ENCODE measurements at places on chromosomes 11 and 22.

GRCh38 chr11:111942829-111943228 lies 5.7 kb downstream of the DIXDC1 start:
- H3K27me3 ChIP-seq, result peaks cover 1% of the 10 kb centered on the region
- no peak for DNase-seq
- peaks cover 13% of the 10 kb centered on the region for H3K36me3 ChIP-seq
- peak overlapping the region; percentile 44 for H3K27ac ChIP-seq
- peaks cover 69% of the 10 kb centered on the region for H3K4me1 ChIP-seq
- H3K4me3 ChIP-seq, result no peak overlapping the region

DNA sequence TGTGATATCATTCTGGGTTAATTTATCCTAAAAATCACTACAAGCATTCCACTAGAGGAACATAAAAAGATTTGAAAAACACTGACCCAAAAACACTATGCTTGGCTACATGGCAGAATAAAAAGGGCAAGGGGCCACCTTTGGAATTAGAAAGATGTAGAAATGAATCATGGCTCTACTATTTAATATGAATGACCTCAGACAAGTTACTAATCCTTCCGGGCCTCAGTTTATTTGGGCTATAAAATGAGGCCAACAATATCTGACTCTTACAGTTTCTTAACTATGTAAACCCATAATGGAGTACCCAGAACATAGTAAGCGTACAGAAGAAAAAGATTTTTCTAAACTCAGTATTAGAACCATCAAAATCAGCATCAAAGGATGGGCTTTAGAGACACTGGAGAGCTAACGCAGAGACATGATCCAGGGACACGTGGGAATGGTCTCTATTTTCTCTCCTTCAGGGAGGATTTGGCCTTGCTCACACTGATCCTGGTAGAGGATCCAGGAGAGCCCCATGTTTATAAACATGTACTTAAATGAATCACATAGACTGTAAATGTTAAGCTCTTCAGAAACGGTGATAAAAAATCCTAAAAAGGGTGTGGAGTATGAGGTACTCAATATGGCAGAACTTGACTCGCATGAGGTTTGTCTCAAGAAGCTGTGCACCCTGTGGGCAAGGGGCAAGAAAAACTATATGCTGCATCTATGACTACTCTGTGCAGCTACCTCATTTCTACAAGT lies 288.4 kb upstream of the PITPNB start:
- H3K4me1 ChIP-seq, result peaks cover 22% of the 10 kb centered on the region
- no peak for DNase-seq
- peaks cover 5% of the 10 kb centered on the region for H3K27me3 ChIP-seq
- H3K4me3 ChIP-seq, result no peak overlapping the region
- peaks cover 25% of the 10 kb centered on the region for H3K36me3 ChIP-seq

GRCh38 chr11:37613031-37613430 lies 1015.0 kb upstream of the RAG2 start:
- no peaks in the 10 kb centered on the region for H3K27me3 ChIP-seq
- H3K4me3 ChIP-seq, result no peak overlapping the region
- H3K36me3 ChIP-seq, result no peaks in the 10 kb centered on the region
- no peak overlapping the region for H3K27ac ChIP-seq

DNA sequence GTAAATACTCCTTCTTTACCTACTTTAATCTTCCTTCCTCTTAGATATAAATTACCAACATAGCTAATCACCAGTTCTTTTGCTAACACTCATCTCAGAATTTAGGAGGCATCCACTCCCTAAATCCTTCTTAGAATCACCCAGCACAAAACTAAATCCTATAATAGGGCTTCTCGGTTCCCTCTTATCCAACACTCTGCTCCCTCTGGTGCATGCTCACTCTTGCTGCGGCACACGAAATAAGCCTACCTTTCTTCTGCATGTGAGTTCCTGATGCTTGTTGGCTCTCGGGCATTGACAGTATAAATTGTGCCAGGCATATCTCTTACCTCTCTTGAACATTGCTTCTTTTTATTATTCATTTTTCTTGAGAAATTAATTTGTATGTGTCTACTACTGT lies 61.0 kb downstream of the OR5AK2 start:
- H3K27me3 ChIP-seq, result peaks cover 3% of the 10 kb centered on the region
- H3K27ac ChIP-seq, result no peak overlapping the region
- H3K36me3 ChIP-seq, result no peaks in the 10 kb centered on the region
- H3K4me1 ChIP-seq, result no peaks in the 10 kb centered on the region

DNA sequence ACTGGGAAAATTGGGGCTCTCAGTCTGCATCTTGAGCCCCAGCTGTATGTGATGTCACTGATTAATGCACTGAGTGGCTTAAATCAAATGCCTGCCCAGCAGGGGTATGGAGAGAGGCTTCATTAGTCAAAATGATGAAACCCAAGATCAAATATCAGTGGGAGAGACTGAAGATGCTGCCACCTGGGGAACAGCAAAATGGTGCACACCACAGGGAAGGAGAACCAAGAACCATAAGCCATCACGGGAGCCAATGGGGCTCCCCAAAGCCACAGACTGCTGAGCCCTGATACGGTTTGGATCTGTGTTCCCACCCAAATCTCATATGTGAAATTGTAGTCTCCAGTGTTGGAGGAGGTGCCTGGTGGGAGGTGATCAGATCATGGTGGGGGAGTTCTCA lies 85.6 kb downstream of the CTTN start:
- DNase-seq, result no peak
- no peaks in the 10 kb centered on the region for H3K4me1 ChIP-seq
- peaks cover 4% of the 10 kb centered on the region for H3K27me3 ChIP-seq
- H3K4me3 ChIP-seq, result no peak overlapping the region
- H3K36me3 ChIP-seq, result no peaks in the 10 kb centered on the region

DNA sequence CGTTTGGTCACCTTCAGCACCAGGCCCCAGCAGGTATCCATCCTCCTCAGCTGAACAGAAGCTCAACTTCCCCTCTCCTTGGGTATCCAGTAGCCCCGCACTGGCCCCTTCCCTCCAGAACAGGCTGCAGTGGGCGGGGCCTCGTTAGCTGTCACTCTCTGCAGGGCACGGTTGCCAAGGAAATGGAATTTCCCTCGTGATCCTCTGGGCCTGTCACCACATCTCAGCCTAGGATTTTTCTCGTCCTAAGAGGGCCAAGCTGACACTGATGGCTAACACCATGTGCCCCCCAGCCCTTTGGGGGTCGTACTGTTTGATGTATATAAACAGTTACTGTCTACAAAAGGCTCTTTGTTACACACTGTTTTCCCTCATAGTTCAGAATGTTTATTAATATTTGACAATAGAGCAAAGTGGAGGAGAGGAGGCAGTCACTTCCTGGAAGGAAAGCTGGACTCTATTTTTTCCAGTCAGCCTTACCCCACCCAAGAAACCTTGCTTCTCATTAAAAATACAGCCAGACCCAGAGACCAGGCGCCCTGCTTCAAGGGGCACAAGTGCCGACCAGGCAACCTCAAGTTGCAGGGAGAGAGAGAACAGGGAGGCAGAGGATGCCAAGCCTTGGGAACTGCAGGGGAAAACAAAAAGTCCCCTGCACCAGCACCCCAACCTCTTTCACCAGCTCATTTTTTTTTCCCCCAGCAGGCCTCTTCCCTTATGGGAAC lies 44.5 kb downstream of the FEZ1 start:
- no peak overlapping the region for H3K4me3 ChIP-seq
- H3K4me1 ChIP-seq, result peaks cover 41% of the 10 kb centered on the region
- peak overlapping the region; percentile 80 for H3K27ac ChIP-seq
- H3K27me3 ChIP-seq, result peaks cover 3% of the 10 kb centered on the region
- peak; percentile 84 for DNase-seq

GRCh38 chr11:80586464-80586863 lies 1145.6 kb upstream of the TENM4 start:
- DNase-seq, result no peak
- peaks cover 2% of the 10 kb centered on the region for H3K27me3 ChIP-seq
- H3K4me1 ChIP-seq, result no peaks in the 10 kb centered on the region

DNA sequence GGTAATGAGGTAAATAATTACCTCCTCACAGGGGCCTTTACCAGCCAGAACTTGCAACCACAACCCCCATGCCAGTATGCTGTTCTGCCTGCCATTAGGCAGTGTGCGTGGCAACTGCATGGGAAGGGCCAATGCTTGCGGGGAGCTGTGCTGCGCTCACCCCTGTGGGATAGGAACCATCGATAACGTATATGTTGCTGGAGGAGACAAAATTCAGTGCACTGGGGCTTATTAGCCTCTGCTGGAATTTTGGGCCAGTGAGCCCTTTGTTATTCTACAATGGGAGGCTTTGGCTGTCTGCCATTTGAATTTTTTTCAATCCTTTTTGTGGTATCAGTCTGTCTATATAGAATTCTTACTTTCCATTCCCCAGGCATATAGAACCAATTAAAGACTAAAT lies 47.3 kb downstream of the PPP2R1B start:
- H3K27ac ChIP-seq, result no peak overlapping the region
- no peaks in the 10 kb centered on the region for H3K27me3 ChIP-seq
- no peak for DNase-seq
- no peak overlapping the region for H3K4me3 ChIP-seq
- H3K4me1 ChIP-seq, result peaks cover 26% of the 10 kb centered on the region

GRCh38 chr11:58028687-58029411 lies 1.9 kb upstream of the OR6Q1 start:
- H3K4me3 ChIP-seq, result no peak overlapping the region
- no peaks in the 10 kb centered on the region for H3K36me3 ChIP-seq
- peaks cover 19% of the 10 kb centered on the region for H3K4me1 ChIP-seq
- DNase-seq, result no peak

- H3K36me3 ChIP-seq, result no peaks in the 10 kb centered on the region
- no peak overlapping the region for H3K27ac ChIP-seq
- no peak for DNase-seq
- H3K27me3 ChIP-seq, result peaks cover 21% of the 10 kb centered on the region
- no peak overlapping the region for H3K4me3 ChIP-seq
- H3K4me1 ChIP-seq, result peaks cover 65% of the 10 kb centered on the region
Observed at GRCh38 chr11:44531116-44531504, 34.4 kb upstream of the CD82 start.

DNA sequence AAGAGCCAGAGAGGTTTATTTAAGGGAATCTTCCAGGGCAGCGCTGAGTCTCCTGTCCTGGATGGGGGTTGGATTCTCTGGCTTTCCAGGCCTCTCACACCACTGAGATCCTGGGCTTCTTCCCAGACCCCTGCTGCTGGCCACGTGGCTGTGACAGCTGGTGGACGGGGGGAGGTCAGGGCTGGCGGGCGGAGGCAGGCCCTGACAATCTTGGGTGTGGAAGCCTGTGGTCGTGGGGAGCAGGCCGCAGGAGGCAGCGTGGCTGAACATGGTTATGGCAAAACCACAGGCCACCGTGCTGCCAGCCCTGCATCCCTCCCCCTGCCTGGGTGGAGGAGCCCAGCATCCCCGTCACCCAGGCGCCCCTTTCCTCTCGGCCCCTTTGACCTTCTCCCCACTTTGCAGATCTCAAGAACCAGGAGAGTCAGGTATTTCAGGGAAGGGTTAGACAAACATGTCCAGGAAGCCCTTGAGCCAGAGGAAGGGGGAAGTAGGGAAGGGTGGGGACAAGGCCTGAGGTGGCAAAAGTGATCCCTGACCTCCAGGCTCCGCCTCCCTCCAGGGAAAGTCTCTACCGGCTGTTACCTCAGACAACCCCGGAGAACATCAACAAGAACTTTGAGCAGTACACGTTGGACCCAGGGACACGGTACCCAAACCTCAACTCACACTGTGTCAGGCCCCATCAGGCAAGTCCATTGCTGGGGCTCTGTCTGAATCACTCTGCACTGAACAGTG lies 111.8 kb downstream of the MICAL2 start:
- H3K27ac ChIP-seq, result no peak overlapping the region
- peaks cover 36% of the 10 kb centered on the region for H3K4me1 ChIP-seq
- no peaks in the 10 kb centered on the region for H3K36me3 ChIP-seq
- peaks cover 27% of the 10 kb centered on the region for H3K27me3 ChIP-seq

DNA sequence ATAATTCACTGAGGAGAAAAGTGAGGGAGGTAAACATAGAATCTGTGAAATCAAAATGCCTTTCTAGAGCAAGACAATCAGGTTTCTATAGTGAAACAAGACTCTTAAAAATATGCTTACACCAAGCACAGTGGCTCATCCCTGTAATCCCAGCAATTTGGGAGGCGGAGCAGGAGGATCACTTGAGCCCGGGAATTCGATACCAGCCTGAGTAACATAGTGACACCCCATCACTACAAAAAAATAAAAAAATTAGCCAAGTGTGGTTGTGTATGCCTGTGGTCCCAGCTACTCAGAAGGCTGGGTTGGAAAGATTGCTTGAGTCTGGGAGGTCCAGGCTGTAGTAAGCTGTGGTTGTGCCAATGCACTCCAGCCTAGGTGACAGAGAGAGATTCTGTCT lies 43.2 kb upstream of the ME3 start:
- H3K36me3 ChIP-seq, result no peaks in the 10 kb centered on the region
- H3K4me1 ChIP-seq, result peaks cover 15% of the 10 kb centered on the region
- H3K4me3 ChIP-seq, result no peak overlapping the region
- H3K27me3 ChIP-seq, result peaks cover 3% of the 10 kb centered on the region

- H3K4me3 ChIP-seq, result no peak overlapping the region
- no peak overlapping the region for H3K27ac ChIP-seq
- H3K36me3 ChIP-seq, result peaks cover 10% of the 10 kb centered on the region
- H3K4me1 ChIP-seq, result no peaks in the 10 kb centered on the region
- no peak for DNase-seq
Observed at GRCh38 chr11:74504100-74504691, 10.7 kb upstream of the LIPT2 start.

- no peak overlapping the region for H3K27ac ChIP-seq
- peaks cover 72% of the 10 kb centered on the region for H3K4me1 ChIP-seq
- no peak overlapping the region for H3K4me3 ChIP-seq
- DNase-seq, result no peak
- peaks cover 85% of the 10 kb centered on the region for H3K27me3 ChIP-seq
Observed at GRCh38 chr11:65547446-65548125, 10.6 kb downstream of the LTBP3 start.

GRCh38 chr22:44336962-44337677 lies 24.4 kb upstream of the SHISAL1 start:
- no peaks in the 10 kb centered on the region for H3K36me3 ChIP-seq
- peaks cover 8% of the 10 kb centered on the region for H3K27me3 ChIP-seq
- no peak overlapping the region for H3K4me3 ChIP-seq
- no peak for DNase-seq

DNA sequence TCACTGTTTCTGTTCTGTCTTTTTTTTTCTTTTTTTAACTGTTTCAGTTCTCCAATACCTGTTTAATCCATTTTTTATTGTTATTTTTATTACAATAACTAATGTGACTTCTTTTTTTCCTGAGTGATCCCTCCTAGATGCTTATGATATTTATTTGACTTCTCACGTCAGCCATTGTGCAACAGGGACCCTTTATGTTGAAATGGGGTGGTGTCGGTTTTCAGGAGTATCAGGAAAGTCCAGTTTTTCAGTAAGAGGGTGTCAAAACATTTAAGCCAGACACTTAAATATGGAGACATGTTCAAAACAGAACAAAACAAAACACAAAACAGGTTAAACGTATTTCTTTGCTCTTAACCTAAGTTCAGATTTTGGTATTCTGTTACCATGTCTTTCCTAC lies 418.8 kb downstream of the DYNC2H1 start:
- H3K36me3 ChIP-seq, result no peaks in the 10 kb centered on the region
- peaks cover 3% of the 10 kb centered on the region for H3K27me3 ChIP-seq
- H3K27ac ChIP-seq, result no peak overlapping the region

- no peaks in the 10 kb centered on the region for H3K4me1 ChIP-seq
- no peak for DNase-seq
- no peak overlapping the region for H3K27ac ChIP-seq
Observed at GRCh38 chr11:47688111-47688510, 27.1 kb downstream of the AGBL2 start.

GRCh38 chr11:12056119-12056518 lies 47.7 kb upstream of the DKK3 start:
- DNase-seq, result no peak
- H3K27ac ChIP-seq, result no peak overlapping the region
- H3K36me3 ChIP-seq, result no peaks in the 10 kb centered on the region
- peaks cover under 1% of the 10 kb centered on the region for H3K4me1 ChIP-seq

GRCh38 chr11:125916683-125917347 lies 12.5 kb downstream of the DDX25 start:
- no peak for DNase-seq
- H3K27ac ChIP-seq, result no peak overlapping the region
- H3K27me3 ChIP-seq, result peaks cover 30% of the 10 kb centered on the region
- H3K4me3 ChIP-seq, result no peak overlapping the region
- H3K4me1 ChIP-seq, result peaks cover 6% of the 10 kb centered on the region
